ENCODE measurements at places on chromosomes 7 and 10. TPM values are rescaled to one million over a fixed set of nuclear protein-coding genes. Genes with fewer than 3 reads are reported as not detected.

GRCh38 chr10:21810582-21811244, 192.8 kb downstream of the DNAJC1 start:
- DNase-seq, result no peak

The AGAP5 gene
- 5.4 TPM for total RNA-seq

The GDF2 gene
- not detected for total RNA-seq

DNA sequence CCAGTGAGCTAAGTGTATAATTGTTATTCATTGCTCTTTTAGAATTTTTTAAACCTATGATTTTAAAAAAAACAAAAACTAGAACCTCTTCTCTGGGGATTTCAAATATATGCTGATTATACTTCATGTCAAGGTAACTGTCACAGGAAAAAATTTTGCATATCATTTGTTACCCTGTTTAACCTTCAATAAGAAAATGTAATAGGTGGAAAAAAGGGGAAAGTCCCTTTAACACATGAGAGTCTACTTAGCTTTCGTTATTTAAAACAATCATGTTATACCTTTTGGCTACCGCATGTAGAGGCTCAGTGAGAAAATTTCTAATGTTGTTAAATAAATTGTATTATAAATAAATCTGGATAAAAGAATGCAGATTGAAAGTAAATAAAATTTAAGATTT, 190.1 kb upstream of the AKR1E2 start:
- DNase-seq, result no peak

GRCh38 chr10:33485276-33485675, 150.8 kb upstream of the NRP1 start:
- no peak for DNase-seq

The CARD11 gene
- 2.9 TPM for total RNA-seq

The MINDY4 gene
- total RNA-seq, result 10.3 TPM

GRCh38 chr10:3067118-3067858, at the start of gene PFKP:
Gene PFKP, plus strand, starts transcription at chr10:3067548. Its CDS starts 48 bp downstream, at chr10:3067596.
- DNase-seq, result no peak

The STX1A gene
- total RNA-seq, result 17.2 TPM

The NODAL gene
- total RNA-seq, result not detected

DNA sequence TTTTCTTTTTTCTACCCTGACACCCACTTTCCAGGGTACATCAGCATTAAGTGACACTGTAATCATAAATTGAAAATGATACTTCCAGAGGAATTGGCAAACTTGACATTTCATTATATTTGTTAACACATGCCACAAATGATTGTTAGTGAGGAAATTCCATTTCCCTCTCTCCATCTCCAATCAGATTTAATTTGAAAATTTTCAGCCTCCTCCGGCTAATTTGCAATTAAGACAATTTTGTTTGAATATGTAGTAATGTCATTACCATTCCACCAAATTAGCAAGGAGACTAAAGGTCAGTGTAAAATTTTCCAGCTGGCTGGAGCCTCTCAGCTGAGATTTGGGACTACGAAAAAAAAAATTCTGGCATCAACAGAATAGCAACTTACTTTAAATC, 242.7 kb downstream of the FOXP2 start:
- DNase-seq, result no peak

DNA sequence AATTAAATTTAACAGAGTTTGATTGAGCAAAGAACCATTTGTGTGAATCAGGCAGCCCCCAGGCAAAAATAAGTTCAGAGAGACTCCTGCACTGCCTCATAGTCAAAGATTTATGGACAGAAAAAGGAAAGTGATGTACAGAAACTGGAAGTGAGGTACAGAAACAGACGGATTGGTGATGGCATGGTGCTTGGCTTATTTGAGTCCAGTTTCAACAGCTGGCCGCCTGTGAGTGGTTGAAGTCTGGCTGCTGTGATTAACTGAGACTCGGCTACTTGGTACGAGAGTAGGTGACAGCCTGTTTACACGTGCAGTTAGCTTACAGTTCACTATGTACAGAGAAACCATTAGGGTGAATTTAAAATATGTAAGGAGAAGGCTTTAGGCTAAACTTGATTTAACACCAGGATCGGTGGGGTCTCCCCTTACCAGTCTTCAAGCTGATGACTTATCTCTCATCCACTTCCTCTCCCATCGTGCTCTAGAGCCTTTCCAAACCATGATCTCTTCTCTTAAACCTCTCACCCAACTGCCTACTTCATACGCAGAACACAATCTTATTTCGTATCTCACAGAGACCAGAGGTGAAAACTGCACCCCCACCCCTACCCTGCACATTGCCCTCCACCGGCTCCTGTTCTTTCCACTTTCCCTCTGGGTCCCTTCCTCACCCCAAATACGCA, 5.0 kb upstream of the MSMB start:
- DNase-seq, result no peak

The KCP gene
- 1.2 TPM for total RNA-seq
